ENCODE measurements at places on chromosomes 16 and 17.

GRCh38 chr17:78808163-78808562 lies 26.1 kb upstream of the CYTH1 start:
- no peak for DNase-seq

GRCh38 chr17:81020767-81021497 lies 14.0 kb upstream of the BAIAP2 start:
- peak; percentile 80 for DNase-seq

- DNase-seq = peak; percentile 78
Observed at GRCh38 chr16:2090777-2091546, 43.2 kb downstream of the TSC2 start.

DNA sequence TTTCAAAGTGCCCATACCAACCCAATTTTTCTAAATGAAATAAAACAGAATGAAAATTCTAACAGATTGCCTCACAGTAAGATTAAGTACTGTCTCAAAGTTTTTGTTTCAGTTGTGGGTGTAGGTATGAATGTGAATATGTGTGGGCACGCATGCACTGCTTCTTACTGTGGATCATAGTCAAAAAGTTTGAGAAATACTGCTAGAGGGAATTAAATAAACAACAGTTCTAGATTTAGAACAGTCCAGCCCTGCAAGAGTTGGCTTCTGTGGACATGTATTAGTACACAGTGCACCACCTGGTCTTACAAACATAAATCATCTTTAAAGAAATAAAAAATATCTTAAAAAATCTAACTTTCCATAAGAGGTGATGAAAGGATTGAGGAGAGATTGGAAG lies 8.4 kb downstream of the ZNF652 start:
- DNase-seq = no peak

DNA sequence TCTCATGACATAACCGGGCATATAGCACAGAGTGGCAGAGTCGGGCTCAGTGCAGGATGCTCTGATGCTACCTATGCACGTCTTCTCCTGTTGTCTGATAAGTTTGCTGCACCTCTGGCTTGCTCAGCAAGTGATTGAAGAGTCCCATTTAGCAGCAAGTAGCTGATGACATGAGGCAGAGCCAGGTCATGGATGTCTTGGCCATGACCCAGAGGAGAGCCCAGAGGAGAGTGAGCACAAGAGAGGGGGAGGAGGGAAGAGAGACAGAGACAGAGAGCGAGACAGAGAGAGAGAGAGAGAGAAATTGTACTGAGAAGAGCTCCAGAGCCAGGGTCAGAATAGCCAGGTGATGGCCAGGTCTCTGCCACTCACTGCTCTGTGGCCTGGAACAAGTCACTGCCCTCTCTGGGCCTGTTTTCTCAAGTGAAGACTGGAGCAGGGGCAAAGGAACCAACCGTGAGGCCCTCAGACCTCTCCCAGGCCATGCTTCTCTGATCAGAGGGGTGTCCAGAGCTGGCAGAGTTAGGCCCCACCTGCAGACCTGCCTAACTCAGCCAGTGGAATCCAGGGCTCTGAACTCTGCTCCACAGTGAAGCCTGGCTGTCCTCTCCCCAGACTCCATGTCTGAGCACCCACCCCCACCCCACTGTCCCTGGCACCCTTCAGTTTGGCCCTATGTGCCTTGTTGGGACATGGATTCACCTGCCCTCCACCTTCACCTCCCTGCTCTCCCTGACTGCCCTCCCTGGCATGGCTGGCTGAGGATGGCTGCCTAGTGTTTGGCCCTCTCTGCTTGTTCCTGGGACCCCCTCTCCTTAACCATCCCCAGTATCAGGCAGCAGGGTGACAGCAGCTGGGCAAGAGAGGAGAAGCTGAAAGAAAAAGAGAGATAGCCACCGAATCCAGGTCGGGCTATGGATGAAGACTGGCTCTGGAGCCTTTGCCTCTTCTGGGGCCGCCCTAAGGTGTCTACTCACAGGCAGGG lies 4.3 kb upstream of the KRT35 start:
- no peak for DNase-seq

DNA sequence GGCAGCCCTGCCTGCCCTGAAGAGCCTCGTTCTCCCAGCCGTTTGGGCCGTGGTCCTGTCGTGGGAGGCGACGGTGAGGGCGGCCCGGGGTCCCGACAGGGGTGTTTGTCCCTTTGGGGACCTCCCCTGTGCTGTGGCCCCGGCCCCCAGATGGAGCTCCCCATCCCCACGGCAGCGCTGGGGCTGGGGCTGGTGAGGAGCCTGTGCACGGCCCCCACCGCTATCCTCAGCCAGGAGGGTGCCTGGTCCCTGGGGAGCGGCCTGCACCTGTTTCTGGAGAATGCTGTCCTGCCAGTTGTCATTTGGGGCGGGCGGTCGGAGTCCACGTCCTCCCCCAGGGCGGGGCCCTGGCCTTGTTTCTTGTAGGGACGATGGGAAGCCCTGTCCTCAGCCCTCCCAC lies 6.6 kb downstream of the CAPN15 start:
- no peak for DNase-seq

Data from GM03348 (cell line).